ENCODE measurements at places on chromosomes 3 and 15. TPM values are rescaled to one million over a fixed set of nuclear protein-coding genes. Genes with fewer than 3 reads are reported as not detected.

AMOTL2 gene
- 52.6 TPM for total RNA-seq

RLBP1 gene
- not detected for total RNA-seq

TMEM158 gene
- total RNA-seq: 0.98 TPM

ILDR1 gene
- 0.22 TPM for total RNA-seq

CLRN1 gene
- total RNA-seq: 0.18 TPM

GP9 gene
- 0.40 TPM for total RNA-seq

LTF gene
- 1.3 TPM for total RNA-seq

FURIN gene
- total RNA-seq: 16.3 TPM

FILIP1L gene
- total RNA-seq: 30.0 TPM

RBM15B gene
- 13.3 TPM for total RNA-seq

ADAMTSL3 gene
- 42.8 TPM for total RNA-seq

TRPM1 gene
- total RNA-seq: not detected

KNG1 gene
- total RNA-seq: 0.13 TPM

GHRL gene
- 0.40 TPM for total RNA-seq

CCR9 gene
- 0.09 TPM for total RNA-seq

AHSG gene
- 0.75 TPM for total RNA-seq

CHRM5 gene
- total RNA-seq: not detected

ZNF385D gene
- total RNA-seq: 10.6 TPM

CHRD gene
- 14.1 TPM for total RNA-seq

ELL3 gene
- total RNA-seq: 2.3 TPM

TMEM207 gene
- not detected for total RNA-seq

CCR3 gene
- not detected for total RNA-seq

CHRFAM7A gene
- 0.62 TPM for total RNA-seq

GOLGA8N gene
- total RNA-seq: 9.2 TPM

CLDN18 gene
- total RNA-seq: not detected

Data from muscle of leg (tissue), 16 donors.